ENCODE measurements at places on chromosomes 16 and 17.

GRCh38 chr17:5526821-5527598 is 40.6 kb downstream of the MIS12 start:
- no peak for DNase-seq

- no peak for DNase-seq
These were observed 124.5 kb upstream of the ZFHX3 start for GRCh38 chr16:73172241-73172972.

GRCh38 chr17:6101706-6102105 is 31.5 kb downstream of the WSCD1 start:
- no peak for DNase-seq

DNA sequence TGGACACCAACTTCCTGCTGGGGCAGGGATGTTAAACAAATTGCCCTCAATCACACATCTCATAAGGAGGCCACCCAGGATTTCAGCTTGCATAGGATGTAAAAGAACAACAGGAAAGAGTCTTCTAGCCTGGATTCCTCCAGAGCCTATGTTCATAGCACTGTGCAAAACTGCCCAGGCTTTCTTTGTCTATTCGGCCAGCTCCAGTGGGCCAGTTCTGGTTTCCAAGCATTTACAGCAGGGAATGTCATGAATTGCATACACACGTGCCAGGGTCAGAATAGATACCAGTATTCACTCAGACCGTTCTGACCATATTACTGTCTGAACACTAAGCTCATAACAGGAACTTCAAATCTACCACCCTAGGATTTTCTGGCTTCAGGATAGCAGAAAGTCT is 273.2 kb downstream of the CDH8 start:
- no peak for DNase-seq

DNA sequence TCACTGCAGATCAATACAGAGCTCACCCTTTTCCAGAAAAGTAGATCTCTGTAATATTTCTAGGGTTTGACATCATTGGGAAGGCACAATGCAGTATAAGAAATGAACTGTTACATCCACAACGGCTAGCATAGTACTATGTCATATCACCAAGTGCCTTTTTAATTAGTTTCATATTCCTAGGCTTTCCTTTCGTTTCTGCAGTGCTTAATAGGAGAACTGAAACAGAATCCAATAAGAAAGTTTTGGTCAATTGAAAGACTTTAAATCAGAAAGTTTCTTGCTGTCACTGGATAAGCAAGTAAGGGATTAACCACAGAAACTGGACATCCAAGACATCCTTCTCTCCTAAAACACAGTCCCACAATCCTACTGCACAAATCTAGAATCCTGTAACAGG is 3.5 kb upstream of the RNF43 start:
- DNase-seq, result no peak

DNA sequence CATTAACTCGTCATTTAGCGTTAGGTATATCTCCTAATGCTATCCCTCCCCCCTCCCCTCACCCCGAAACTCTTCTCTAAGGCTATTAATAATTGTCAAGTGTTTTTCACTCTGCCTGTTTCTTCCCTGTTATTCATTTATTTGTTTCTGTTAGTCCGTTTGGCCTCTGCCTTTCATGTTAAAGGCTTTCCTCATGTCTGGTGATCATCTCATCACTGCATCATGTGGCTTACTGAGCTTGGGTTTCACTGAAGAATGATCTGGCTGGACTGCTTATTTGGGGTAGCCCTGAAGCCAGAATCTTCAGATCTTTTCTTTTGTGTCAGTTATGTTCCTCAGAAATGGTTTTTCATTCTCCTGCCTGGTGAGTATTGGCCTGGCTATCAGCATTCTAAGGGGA is 9.5 kb downstream of the UTP4 start:
- no peak for DNase-seq

- no peak for DNase-seq
These were observed 9.4 kb downstream of the SGCA start for GRCh38 chr17:50175035-50175807.

GRCh38 chr17:72890711-72891110 is 201.8 kb downstream of the SLC39A11 start:
- no peak for DNase-seq

GRCh38 chr17:77200711-77201110 is 59.9 kb downstream of the SEC14L1 start:
- no peak for DNase-seq

DNA sequence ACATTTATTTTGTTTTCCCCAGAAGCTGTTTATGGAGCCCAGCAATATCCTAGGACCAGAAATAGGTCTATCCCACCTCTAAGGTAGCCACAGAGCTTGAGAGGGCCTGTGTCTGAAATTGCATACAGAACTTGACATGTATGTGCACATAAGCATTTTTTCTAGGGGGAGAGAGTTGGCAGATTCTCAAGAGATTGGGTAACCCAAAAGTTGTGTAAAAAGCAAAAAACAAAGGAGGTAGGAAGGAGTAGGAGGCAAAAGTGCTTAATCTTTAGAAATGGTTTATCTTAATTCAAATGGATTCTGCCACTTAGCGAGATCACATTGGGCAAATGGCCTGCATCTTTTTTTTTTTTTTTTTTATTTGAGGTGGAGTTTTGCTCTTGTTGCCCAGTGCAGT is 3.5 kb downstream of the PLK1 start:
- DNase-seq, result no peak

DNA sequence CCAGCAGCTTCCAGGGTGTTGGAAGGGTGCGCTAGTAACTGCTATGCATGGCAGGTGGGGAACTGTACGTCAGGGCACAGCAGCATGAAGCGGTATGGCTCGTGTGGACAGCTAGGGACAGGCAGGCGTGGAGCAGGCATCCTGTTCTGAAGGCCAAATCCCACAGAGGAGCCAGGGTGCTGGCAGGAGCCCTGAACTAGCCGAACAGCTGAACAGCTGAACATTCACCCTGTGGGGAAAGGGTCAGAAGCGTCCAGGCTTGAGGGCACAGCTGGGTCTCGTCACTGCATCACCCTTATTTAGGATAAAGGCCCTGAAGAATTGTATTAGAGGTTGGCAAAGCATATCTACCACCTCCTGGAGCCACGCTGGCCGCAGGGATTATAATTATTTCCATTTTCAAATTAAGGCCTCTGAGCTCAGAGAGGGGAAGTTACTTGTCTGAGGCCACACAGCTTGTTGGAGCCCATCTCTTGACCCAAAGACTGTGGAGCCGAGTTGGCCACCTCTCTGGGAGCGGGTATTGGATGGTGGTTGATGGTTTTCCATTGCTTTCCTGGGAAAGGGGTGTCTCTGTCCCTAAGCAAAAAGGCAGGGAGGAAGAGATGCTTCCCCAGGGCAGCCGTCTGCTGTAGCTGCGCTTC is 3.3 kb upstream of the STH start:
- DNase-seq, result no peak

- DNase-seq, result no peak
These were observed 2.1 kb upstream of the ZSCAN10 start for GRCh38 chr16:3101018-3101840.

- DNase-seq, result no peak
These were observed 99.1 kb downstream of the CPPED1 start for GRCh38 chr16:12704492-12705111.

GRCh38 chr16:13521356-13521755 is 398.6 kb upstream of the ERCC4 start:
- DNase-seq, result no peak
